ENCODE measurements at places on chromosomes 3 and 15.

- DNase-seq, result no peak
Observed at GRCh38 chr15:72486144-72486543, 12.0 kb downstream of the ARIH1 start.

GRCh38 chr3:129539206-129539605 lies 3.8 kb upstream of the H1-8 start:
- DNase-seq, result no peak

- no peak for DNase-seq
Observed at GRCh38 chr3:124453189-124453588, 277.1 kb upstream of the UMPS start.

DNA sequence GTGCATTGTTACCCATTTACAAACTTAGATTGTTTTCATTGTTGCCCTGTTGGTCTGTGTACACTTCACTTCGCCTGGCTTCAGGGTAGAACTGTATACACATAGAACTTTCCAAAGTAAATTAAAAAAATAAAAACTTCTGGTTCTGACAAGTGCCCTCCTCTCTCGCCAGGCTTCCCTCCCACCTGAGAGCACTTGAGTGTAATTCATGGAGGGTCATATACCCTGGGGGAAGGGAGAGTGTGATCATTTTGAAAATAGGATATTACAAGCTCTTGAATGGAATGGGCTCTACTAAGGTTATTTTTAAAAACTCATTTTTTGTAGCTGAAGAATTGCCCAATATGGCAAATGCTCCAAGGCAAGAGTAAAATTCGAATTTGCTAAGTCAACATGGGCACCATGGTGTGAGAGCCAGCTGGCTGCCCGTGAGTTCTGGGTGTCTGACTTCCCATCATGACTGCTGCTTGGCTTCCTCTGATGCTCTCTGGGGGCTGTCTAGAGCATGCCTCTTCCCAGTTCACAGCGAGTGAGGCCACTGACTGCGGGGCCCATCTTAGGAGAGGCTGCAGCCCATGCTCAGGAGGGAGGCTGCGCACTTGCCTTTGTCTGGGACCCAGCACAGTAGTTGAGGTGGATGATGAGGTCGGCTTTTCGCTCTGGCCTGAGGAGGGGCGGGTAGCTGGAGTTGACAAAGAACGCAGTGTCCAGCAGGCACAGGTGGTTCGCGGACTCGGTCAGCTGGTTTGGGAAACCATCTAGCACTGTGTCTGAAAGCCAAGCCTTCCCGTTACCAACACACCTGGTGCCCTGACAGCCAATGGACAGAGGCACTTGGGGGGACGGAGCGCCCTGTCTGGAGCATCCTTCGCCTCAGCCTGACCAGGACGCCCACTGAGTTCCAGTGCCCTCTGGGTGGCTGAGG lies 13.1 kb upstream of the EHD4 start:
- no peak for DNase-seq

DNA sequence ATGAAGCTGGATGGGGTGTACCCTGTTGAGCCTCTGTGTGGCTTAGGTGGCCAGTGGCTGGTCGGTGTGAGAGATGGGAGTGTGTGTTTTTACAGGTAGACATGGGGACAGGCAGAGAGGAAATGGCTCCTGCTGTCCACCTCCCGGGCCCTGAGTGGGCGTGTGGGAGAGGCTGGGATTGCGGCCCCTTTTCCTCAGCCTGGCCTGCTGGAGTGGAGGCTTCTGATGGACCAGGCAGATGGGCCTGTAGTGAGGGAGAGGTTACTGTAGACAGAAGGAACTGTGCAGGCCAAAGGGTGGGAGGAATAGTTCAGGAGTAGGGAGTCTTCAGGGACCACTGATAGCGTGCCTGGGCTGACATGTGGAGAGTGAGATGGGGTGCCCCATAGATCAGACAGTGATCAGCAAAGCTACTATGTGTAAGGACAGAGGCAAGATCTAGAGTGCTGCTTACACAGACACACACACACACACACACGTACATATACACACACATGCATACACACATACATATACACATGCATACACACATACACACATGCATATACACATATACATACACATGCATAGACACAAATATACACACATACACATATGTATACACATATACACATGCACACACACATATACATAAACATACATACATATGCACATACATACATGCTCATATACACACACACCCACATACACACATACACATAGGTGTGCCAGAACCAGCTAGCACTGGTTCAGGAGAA lies 26.4 kb downstream of the ACAA1 start:
- DNase-seq, result no peak

- no peak for DNase-seq
Observed at GRCh38 chr15:91717811-91718210, 135.7 kb upstream of the SLCO3A1 start.

DNA sequence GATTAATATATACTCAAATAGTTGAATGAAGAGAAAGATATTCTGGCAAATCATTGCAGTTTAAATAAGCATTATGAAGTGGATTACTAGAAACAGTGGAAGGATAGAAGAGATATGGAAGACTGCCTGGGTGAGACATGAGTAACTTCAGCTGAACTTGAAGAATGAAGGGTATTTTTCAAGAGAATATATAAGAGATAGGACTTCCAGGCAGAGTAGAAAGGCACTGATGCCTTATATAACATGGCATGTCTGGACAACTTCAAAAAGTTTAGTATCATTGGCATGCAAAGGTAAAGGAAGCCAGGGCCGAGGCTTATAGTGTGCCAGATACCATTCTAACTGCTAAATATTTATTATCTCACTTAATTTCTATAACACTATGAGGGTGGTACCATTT lies 126.5 kb upstream of the SLC7A14 start:
- DNase-seq, result no peak

DNA sequence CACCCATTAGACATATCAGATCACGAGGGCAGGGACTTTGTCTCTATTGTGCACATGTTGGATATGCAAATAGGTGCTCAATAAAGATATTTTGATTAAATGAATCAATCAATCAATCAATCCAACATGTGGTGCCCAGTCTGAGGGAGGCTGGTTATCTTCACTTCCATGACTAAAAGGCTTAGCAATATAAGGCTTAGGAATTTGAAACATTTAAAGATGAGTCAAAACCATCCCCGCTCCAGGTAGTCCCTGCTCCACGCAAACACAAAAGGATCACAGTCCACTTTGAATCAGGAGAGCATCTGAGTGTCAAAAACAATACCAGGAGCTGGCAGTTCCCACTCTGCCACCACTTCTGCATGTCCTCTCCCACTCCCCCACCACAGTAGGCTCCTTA lies 25.8 kb upstream of the PRICKLE2 start:
- DNase-seq, result no peak

DNA sequence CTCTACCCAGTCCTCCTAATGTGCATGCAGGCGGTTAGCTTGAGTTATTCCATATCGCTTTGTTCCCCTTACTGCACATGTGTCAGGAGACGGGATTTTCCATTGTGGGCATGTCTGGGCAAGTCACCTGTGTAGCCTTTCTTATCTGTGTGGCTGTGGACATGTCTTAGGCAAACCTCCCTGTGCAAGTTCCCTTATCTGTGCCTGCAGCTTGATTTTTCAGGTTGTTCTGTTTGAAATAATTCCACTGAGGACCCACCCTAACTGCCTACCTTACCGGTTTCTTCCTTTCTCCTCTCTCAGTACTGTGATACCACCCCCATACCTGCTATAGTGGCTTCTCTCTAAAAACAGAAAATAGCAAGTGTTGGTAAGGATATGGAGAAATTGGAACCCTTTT lies 113.6 kb downstream of the NEO1 start:
- DNase-seq, result no peak

- peak; percentile 17 for DNase-seq
Observed at GRCh38 chr3:57227930-57228751, 612 bp downstream of the APPL1 start.

DNA sequence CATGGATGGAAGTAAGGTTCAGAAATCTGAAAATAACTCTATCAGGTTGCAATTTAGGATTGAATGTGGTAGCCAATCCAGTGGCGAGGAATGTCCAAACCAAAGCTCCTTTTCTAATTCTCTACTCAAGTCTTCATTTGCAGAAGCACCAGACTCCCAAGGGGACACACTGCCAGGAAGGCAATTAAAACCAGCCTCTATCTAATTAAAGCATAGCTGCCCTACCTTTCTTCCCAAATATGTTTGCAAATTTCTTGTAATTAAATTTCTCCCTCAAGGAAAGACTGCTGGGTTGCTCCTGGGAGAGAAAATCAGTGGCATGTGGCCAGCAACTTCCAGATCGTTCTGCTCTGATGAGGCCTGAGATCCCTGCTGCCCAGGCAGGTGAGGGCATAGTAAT lies 153.4 kb upstream of the MCTP2 start:
- no peak for DNase-seq

DNA sequence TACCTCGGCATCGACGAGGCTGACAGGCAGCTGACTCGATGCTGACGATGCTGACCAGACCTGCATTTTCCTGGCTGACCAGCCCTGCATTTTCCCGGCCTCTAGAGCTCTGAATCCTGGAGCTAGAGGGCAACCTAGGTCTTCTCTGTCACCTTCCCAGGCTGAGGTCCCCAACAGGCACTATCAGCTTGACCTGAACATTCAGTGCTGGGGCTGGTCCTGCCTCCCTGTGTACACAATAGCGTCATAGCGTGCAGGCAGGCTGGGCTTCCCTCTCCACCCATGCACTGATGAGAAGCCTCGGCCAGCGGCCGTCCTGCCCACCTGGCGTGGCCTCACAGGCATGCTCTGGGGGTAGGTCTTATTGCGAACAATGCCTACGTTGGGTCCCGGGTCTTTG lies 62.3 kb upstream of the SNRPA1 start:
- no peak for DNase-seq

- no peak for DNase-seq
Observed at GRCh38 chr3:43254125-43254524, 32.2 kb upstream of the SNRK start.

GRCh38 chr3:55180936-55181535 lies 253.2 kb upstream of the LRTM1 start:
- DNase-seq, result no peak

- no peak for DNase-seq
Observed at GRCh38 chr3:52012699-52013098, 17.0 kb upstream of the RPL29 start.

- DNase-seq, result no peak
Observed at GRCh38 chr3:42256135-42256819, 9.7 kb downstream of the CCK start.

GRCh38 chr3:118108201-118108600 lies 926.4 kb downstream of the IGSF11 start:
- DNase-seq, result no peak

GRCh38 chr3:27907929-27908328 lies 185.8 kb upstream of the EOMES start:
- DNase-seq, result no peak

DNA sequence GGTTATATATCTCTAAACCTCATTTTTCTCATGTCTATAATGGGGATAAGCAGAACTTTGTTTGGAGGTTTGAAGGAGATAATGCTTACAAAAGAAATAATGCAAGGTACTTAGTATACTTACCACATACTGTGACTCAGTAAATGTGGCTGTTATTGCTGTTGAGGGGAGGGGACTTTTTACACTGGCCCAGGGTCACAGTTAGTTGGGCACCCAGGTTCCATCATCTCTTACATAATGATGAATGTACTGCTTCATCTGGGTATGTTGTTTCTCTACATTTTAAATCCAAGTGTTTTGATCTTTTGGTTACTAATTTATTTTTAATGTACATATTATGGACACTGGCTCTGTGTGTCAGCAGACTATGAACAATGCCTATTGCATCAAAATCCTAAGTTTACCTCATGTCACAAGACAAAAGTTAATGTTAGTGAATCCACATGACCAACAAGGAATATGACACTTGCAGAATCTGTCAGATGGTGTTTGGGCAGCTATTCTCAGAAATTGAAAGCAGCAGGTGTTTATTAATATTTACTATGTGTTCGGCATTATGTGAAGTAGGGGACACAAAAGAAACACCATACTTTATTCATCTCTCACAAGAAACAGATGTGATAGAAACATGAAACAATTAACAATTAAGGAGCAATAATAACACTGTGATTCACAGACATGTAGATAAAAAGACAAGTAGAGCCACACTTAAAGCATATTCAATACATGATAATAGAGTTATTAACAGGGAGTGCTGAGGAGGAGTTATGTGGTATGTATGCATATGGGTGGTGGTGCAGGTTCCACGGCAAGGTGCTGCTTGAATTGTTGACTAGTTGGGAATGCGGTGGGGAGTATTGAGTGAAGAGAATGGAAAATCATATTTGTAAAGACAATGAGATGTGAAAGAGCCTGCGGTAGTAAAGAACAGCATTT lies 109.7 kb downstream of the GALK2 start:
- DNase-seq, result no peak

GRCh38 chr3:129834580-129834979 lies 58.9 kb downstream of the TMCC1 start:
- DNase-seq, result no peak

DNA sequence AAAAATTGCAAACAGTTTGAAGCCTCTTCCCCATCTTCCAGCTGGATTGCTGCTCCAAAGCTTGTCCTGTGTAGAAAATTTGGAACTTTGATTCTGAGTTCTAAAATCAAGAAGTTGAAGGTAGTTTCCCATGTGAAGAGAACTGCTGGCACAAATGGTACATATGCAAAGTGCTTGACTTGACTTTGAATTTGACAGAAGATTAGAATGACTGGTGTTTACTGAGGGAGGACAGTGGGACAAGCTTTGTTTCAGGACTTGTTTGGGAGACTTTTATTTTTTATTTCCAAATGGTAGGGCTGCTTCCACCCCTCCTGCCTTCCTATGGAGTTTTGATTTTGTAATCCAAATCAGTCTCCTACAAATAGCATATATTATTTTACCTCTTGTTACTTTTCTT lies 7.4 kb downstream of the ZFAND6 start:
- DNase-seq, result no peak

DNA sequence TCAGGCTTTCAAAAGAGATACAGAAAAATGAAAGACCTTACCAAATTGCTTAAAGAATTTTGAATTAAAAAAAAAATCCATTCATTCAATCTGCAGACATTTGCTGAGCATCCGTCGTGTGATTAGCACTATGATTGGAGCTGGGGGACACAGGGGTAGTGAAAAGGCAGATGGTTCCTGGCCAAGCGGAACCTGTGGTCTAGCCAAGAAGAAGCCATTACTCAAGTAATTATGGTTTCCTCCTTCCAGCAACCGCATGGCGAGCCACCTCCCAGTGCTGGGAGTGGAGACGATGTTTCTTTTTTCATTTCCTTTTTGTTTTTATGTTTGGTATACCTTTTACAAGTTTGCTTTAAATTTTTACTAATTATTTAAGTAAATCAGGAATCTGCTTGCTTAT lies 140.2 kb downstream of the CACNA2D3 start:
- no peak for DNase-seq

GRCh38 chr15:36363335-36363734 lies 216.1 kb upstream of the CDIN1 start:
- no peak for DNase-seq

DNA sequence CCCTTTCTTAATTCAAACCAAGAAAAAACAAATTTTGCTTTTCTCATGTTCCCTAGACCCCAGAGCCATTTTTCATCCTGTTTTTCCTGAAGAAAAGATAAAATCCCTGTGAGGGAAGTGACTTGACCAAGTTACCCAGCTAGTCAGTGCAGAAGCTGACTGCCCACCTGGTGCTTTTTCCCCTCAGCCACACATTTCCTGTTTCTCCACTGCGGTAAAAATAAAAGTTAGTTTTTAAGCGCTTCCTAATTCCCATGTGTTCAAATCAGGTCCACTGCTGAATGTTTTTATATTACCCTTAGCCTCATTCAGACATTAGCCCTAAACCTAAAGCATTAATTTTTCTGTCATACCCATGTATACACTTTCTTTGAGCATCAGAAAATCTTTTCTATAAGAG lies 26.1 kb downstream of the PPP2R3A start:
- no peak for DNase-seq

Data from T-helper 17 cell (primary cell).